Stimulated activated CD4-positive, alpha-beta T cell treated with anti-CD3 and anti-CD28 coated beads, Interleukin-4, amount 100 ng/mL, for 1 hour (primary cell): ENCODE measurements at places on chromosomes 11 and 22.
A peak's percentile ranks its signal among the peaks of the same experiment; 100 is the strongest.

GRCh38 chr11:706957-707816 is 1.2 kb downstream of the EPS8L2 start:
- no peak for DNase-seq

DNA sequence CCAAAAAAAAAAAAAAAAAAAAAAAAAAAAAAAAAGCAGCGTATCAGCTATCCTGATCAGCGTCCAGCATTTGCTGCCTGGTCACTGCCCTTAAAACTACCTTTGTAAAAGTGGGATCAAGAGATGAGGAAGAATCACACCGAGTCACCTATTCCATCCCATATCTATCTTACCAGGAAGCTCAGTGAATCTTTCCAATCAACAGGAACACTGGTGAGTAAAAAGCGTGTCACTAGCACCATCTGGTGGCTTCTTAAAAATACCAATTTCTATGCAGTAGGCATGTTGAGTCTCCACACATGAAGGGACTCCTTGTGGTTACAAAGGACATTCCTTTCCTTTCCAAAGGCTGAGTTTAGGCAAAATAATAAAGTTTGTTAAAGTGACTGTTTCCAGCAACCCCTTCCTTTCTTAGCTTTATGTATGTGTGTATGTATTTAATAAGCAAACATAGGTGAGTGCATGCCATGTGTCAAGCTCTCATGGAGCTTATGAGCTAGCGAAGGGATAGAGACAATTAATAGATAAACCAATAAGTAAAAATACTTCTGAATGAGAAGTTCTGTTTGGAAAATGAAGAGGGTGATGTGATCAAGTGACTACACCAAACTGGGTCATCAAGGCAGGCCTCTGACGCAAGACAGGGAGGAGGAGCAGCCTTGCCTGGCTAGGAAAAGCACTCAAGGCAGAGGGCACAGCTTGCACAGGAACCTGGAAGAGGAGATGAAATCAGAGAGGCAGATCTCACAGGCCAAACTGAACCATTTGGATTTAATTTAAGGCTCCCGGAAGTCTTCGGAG is 13.9 kb upstream of the TP53AIP1 start:
- DNase-seq = no peak

GRCh38 chr11:6673523-6674218 is 9.5 kb downstream of the MRPL17 start:
- no peak for DNase-seq

- DNase-seq = no peak
These were observed 679.9 kb downstream of the KCNA4 start for GRCh38 chr11:29336727-29337575.

DNA sequence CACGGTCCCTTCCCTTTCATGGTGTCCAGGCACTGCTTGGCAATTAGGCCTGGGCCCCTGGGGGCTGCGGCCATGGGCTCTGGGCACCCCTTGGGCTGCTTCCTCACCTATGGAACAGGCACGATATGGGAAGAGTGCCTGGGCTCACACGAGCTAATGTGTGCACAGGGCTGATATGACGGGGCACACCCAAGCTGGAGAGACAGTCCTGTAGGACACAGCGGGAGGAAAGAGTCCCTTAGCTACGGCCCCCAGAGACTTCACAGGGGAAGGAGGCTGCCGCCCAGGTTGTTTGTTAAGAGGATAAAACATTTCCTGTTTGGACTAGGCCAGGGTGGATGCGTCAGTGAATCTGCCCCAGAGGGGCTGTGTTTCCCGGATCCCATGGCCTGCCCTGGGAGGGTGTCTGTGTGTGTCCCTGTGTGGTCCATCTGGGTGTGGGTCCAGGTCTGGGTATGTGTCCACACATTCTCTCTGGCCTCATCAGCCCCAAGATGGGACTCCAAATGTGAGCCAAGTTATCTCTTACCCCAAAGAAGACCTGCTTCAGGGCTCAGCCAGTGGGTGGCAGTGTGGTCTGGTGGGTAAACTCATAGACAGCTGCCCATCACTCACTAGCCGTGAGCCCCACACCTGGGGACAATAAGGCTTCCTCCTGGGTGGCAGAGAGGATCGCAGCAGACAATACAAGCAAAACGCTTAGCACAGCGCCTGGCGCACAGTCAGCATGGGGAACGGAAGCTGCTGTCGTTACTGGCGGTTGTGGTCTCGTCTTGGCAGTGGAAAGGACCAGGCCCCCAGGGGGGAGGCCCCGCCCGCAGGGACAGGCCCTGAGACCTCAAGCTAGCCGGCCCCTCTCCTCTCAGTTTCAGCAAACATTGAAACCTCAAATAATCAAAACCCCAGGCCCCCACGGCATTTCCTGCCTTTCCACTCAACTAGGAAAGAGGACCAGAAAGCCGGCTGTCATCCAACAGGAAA is 3.2 kb upstream of the EMID1 start:
- peak; percentile 30 for DNase-seq

DNA sequence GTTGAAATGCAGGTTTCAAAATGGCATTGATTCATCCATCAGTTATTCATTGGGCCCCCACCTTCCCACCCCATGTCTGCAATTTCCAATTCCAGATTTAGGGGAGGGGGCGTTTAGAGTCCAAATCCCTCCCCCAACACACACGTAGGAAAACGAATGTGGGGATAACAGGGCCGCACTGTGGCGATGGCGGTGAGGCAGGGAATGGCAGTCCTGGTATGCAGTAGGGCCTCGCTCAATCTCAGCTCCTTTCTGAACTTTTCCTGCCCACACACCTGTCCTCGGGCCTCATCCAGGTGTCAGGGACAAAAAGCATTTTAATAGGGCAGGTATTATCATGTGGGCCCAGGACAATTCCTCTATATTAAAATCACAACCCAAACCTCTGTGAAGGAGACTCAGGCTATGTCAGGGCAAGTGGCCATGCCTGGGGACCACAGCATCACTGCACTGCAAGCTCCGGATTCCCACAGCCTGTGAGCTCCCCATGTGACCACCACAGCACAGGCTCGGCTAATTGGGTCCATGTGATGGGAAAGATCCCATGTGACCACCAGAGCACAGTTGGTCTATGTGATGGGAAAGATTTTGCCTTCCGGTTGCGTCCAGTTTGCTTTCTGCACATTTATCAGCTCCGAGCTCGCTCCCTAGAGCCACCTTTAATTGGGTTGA is 44.5 kb downstream of the RTL6 start:
- DNase-seq = no peak

GRCh38 chr11:116840224-116840745 is 2.9 kb upstream of the APOA1 start:
- no peak for DNase-seq

DNA sequence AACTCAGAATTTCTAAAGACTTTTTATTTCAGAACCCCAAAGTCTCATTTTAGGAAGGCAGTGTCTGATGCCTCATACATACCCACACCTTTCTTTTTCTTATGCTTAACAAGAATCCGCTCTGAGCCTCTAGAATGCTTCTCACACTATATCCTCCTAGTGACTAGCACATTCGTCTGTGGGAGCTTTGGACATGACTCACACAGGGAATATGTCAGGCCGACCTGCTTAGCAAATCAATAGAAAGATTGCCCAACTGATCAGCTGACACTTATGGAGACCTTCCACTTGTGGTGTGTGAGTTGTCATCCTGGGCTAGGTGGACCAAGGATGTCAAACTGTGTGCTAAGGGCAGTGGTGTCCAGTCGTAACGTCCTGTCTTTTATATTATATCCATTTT is 129.9 kb upstream of the TTC12 start:
- DNase-seq = no peak

GRCh38 chr11:77026743-77027142 is 7.5 kb upstream of the B3GNT6 start:
- DNase-seq = no peak

DNA sequence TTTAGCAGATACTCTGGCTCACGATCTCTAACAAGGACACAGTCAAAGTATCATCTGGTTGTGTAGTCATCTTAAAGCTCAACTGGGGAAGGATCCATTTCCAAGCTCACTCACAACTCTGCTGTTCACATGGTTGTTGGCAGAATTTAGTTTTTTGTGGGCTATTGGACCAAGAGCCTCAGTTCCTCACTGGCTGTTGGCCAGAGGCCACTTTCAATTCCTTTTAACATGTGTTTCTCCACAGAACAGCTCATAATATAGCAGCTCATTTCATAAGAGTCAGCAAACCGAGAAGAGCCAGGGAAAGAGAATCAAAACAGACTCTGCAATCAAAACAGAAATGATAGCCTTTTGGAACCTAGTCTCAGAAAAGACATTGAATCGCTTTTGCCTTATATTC is 22.6 kb downstream of the IZUMO1R start:
- no peak for DNase-seq

DNA sequence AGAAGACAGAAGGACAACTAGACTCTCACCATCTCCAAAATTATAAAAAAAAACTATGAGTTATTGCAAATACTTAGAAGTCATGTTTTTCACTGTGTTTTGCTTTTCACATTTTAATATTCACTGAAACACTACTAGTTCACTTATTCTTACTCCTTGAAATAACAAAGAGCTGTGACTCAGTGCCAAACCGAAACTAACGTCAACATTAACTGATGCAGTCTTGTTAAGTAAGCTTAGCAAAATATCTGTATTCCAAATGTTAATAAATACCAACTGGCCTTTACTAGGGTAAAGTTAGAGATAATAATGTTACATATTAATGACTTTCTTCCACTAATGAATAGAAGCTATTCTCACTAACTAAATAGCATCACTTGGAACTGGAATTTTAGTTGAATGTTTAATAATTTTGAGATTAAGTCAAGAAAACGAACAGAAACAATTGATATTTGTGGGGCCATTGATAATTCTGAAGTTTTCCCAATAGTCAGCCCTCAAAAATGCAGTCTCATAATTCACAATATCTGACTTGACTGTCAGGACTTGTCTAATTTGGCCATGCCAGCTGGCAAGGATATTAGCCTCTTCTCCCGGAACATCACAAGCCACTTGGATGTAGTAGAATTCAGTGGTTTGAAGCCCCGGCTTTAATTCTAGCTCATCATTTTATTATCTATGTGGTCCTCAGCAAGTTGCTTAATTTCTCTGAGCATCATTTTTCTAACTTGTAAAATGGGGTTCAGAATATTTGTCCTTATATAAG is 230.1 kb upstream of the DDI1 start:
- no peak for DNase-seq

DNA sequence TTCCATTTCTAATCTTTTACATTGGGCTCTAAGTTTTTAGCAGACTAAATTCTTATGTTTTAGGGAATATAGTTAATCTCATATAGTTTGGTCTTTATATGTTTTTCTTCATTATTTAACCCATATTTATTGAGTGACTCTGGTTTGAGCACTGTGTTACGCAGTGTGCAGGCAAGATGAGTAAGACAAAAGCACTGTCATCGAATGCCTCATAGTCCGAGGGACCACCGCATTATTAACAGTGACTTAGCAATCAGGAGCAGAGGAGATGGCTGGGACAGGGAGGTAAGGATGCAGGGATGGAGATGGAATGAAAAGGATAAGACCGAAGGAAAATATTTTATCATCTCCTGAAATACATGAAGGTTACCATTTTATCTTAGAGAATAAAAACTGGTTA is 65.2 kb upstream of the CTSC start:
- no peak for DNase-seq

- DNase-seq = no peak
These were observed 136.4 kb downstream of the RBFOX2 start for GRCh38 chr22:35892192-35892591.

- DNase-seq = no peak
These were observed 10.5 kb downstream of the ROBO4 start for GRCh38 chr11:124886978-124887666.

DNA sequence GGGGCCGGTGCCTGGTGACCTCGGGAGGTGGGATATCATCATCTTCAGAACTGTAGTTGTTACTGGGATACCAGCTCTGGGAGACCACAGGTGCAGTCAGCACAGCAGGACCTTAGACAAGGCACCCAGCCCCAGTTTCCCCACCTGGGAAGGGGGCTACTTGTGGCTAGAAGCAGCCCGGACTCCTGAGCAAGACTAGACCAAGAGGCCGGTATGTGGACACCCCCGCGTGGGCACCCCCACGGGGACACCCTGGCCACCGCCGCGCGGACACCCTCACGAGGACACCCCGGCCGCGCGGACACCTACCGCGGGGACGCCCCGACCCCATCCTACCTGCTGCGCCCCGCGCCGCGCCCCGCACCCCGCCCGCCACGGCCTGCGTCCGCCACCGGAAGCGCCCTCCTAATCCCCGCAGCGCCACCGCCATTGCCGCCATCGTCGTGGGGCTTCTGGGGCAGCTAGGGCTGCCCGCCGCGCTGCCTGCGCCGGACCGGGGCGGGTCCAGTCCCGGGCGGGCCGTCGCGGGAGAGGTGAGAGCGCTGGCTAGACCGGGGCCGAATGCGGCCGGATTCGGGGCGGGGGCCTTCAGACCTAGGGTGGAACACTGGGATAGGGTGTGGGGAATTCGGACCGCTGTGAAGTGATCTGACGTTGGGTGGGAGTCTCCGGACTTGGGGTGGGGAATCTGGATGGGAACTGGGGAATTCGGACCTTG is at the start of the genes COMT and TXNRD2:
Gene COMT (plus strand): TSS at position 408 of the 718 bp plus-strand sequence. CDS start 20,755 bp downstream, outside the sequence.
Gene TXNRD2 (minus strand): TSS at position 454 of the 718 bp plus-strand sequence. CDS start 15 bp downstream, at position 439.
- peak; percentile 75 for DNase-seq

GRCh38 chr11:47177846-47178245 is 1.2 kb upstream of the ARFGAP2 start:
- no peak for DNase-seq

DNA sequence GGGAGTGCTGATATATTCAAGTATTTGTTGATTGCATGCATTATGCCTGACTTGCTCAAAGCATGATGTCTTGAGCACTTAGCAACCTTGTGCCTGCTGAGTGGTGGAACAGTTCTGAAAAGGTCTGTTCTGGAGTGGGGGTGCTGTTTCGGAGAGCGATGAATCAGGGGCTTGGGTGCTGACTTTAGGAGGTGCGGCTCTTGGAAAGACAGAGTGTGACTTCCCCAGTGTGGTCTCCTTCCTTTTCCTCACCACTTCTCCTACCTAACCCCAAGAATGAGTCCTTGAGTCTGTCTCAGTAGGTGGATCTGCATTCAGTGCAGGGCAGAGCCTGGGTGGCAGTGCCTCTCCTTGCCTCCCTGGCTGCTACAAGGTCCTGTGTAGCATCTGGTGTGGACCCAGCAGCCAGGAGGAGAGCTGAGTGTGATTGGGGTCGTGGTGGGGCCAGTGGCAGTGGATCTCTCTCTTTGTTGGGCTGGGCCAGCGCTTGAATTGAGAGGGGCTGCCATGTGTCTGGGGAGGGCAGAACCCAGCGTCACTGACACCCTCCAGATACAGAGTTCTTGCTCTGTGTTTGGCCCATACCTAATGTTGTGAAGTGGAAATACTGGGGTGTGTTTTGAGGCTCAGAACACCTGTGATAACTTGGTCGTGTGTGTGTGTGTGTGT is 35.9 kb downstream of the ST3GAL4 start:
- no peak for DNase-seq

- no peak for DNase-seq
These were observed 12.8 kb downstream of the P2RY2 start for GRCh38 chr11:73230931-73231330.

- DNase-seq = no peak
These were observed 31.6 kb downstream of the TTLL1 start for GRCh38 chr22:43057641-43058040.
